Memory B cell (primary cell): ENCODE measurements at places on chromosomes 3 and 15.

GRCh38 chr3:147447224-147447623 is 38.1 kb downstream of the ZIC1 start:
- DNase-seq, result no peak

- no peak for DNase-seq
These were observed 74.1 kb upstream of the MNS1 start for GRCh38 chr15:56538901-56539545.

- DNase-seq, result no peak
These were observed 129.7 kb downstream of the TJP1 start for GRCh38 chr15:29692527-29692926.

DNA sequence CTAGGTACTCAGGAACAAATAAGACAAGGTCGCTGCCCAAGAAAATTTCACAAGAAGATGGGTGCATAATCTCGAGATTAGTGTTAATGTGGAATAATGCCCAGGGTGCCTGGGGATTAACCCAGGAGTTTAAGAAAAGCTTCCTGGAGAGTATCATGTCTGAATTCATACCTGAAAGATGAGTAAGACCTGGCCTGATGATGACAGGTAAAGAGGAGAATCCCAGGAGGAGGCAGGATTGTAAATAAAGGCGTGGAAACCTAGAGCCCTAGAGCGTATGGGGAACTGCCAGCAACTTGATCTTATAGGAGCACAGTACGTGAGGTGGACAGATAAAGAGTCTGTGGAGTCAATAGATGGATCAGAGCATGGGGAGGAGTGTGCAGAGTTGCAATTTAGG is 43.0 kb downstream of the ARRDC4 start:
- DNase-seq, result no peak

DNA sequence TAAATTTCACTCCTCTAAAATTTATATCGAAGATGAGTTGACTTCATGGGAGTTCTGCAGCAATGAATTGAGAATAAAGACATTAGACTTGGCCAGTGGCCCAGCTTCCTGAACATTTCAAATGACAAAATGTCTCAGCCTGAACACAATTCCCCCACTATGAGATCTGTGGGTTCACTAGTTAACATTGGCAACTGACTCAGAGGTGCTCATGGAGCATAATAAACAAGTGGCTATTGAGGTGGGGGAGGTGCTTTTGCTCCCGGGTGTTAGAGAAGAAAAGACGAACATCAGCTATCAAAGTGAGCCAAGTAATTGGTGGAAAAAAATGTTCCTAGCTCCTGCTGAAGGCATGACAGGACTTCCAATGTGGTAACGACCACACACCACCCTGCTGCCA is 6.3 kb downstream of the ATP13A4 start:
- DNase-seq, result no peak

DNA sequence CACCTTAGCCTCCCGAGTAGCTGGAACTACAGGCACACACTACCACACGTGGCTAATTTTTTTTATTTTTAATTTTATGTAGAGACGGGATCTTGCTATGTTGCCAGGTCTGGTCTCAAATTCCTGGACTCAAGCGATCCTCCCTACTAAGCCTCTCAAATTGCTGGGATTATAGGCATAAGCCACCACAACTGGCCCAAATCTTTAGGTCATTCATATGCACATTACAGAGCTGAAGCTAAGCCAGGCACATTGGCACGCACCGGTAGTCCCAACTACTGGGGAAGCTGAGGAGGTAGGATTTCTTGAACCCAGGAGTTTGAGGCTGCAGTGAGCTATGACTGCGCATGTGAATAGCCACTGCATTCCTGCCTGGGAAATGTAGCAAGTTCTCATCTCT is 265.9 kb downstream of the ZMAT3 start:
- no peak for DNase-seq

GRCh38 chr15:55652359-55652758 is 64.2 kb upstream of the PYGO1 start:
- no peak for DNase-seq

DNA sequence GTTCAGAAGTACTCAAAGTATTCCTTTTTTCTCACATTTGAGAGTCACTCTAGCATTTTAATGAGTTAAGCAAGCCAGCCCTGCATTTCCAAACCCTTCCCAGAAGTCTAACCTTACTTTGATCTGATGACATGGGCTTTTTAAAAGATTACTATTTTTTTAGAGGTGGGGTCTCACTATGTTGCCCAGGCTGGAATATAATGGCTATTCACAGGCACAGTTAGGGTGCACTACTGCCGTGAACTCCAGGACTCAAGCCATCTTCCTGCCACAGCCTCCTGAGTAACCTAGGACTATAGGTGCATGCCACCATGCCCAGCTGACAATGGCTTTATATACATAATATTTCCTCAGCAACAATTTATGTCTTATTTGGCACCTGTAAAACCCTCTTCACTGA is 64.1 kb upstream of the GOLGA6B start:
- no peak for DNase-seq

- DNase-seq, result peak; percentile 40
These were observed 519.7 kb downstream of the FOXP1 start for GRCh38 chr3:71063773-71064290.

DNA sequence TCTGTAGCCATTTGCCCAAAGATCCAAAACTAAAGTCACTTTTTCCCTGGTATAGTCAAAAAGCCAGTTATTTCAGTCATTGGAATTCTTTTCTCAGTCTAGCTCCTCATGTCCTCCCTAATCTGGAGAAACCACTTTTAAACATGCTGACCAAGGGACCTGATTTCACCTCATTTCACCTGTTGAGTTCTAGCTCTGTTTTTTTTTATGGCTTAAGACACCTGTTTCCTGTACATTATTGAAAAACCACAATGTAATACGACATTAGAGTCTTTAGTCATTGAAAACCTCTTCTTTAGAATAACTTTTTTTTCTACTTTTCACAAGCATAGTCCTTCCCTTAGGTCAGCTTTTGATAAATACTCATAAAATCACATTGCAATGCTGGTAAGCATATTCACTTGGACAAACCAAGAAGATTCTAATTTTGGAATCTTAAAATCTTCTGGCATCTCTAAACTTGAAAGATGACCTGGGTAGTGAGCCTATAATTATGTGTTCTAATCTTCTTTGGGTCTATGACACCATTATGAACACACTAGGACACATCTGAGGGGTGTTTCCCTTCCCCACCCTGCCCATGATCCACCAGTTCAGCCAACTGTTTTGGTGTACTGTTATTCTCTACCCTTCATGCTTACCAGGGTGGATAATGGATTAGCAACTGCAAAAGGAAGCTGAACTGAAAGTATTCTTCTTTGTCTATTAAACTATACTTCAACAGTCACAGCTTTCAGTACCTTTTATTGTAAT is 103.5 kb upstream of the FXR1 start:
- no peak for DNase-seq

- peak; percentile 11 for DNase-seq
These were observed 57.3 kb downstream of the DIPK2A start for GRCh38 chr3:144028798-144029411.

- no peak for DNase-seq
These were observed 41.9 kb downstream of the ABHD2 start for GRCh38 chr15:89130201-89130600.
